Activated CD4-positive, alpha-beta T cell treated with anti-CD3 and anti-CD28 coated beads, Interleukin-10, Interleukin-2, amounts not matched to agents 100 ng/mL and 50 ng/mL, durations not matched to agents 16 hours and 8 hours (primary cell): ENCODE measurements at places on chromosomes 7 and 10.

GRCh38 chr7:112500619-112501018 lies 19.8 kb downstream of the LSMEM1 start:
- DNase-seq: no peak

GRCh38 chr10:128804411-128804810 lies 662.6 kb upstream of the MGMT start:
- no peak for DNase-seq

DNA sequence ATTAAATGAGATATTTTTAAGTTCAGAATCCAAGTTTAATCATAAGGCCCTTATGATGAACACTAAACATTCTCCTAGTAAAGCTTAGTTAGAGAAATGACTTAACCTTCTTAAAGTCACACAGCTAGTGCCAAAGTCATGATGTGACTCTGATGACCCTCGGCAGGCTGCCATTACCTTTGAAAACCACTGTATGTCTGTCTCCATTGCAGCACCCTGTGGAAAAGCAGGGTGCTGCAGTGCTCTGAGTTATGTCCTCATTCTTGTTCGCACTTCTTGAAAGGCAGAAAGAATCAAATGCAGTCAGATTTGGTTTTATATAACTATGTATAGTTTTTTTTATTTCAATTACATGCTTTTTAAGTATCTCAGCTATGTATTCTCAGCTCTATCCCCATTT lies 105.0 kb downstream of the PHTF2 start:
- peak; percentile 12 for DNase-seq

GRCh38 chr7:95209276-95209675 lies 115.1 kb downstream of the PON1 start:
- no peak for DNase-seq

- no peak for DNase-seq
Measured at GRCh38 chr10:86756511-86757112, at the start of gene BMPR1A. Gene BMPR1A (plus strand): TSS chr10:86756619. CDS start chr10:86876019, 119,400 bp downstream.

DNA sequence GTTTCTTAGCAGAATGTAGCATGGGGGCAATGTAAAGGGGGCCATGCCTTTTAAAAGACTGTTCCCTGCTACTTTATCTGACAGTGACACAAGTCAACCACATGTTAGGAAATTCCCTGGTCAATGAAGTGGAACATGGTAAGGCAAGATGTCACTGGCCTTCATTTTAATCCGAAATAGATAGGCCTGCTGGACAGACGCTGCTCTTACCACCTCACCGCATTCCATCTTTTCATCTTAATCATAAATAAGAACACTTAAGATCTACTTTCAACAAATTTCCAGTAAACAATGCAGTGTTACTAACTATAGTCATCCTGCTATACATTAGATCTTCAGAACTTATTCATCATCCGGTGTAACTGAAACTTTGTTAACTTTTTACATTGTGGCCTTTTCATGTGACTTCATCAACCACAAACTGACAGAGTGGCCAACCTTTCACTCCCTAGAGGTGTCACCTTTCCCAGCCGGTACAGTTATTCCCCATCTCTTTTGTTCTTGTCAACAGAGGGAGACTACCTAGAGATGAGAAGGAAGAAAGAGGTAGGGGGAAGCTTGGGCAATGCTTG lies 15.6 kb downstream of the ASB4 start:
- peak; percentile 89 for DNase-seq

DNA sequence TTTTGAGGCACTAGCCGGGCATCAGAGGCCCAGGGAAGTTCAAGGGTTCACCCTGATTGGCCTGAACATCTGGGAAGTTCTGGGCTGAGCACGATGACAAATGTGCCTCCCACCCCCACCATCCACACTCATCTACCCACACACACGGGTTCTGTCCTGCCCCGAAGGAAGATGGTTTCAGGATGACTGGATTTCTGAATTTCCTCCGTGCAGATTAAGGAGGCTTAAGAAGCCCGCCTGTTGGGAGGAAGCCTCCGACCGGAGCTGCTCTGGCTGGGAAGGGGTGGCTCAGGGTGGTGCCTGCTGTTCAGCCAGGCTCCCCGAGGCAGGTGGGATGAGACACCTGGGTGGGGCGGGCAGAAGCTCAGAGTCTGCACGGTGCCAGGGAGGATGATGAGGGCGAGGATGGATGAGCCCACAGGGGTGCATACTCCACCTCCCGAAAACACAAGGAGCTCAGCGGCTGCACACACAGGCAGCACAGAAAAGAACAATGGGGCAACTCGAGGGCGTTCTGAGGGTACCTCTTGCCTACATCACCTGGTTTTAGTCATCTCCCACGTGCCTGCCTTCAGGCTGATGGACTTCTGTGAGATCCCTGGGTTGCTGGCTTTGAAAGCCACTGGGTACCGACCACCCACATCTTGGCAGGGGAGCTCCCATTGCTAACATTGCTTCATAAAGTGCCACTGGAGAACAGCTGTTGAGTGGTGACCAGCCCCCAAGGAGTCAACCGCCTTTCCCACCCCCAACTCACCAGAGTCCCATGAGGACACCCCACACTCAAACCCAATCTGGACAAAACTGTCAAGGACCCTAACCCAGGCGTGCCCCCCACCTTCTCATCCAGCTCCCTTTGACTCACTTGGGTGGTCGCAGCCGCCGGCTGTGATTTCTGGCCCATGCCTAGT lies 41.2 kb downstream of the CALML3 start:
- DNase-seq: peak; percentile 13

DNA sequence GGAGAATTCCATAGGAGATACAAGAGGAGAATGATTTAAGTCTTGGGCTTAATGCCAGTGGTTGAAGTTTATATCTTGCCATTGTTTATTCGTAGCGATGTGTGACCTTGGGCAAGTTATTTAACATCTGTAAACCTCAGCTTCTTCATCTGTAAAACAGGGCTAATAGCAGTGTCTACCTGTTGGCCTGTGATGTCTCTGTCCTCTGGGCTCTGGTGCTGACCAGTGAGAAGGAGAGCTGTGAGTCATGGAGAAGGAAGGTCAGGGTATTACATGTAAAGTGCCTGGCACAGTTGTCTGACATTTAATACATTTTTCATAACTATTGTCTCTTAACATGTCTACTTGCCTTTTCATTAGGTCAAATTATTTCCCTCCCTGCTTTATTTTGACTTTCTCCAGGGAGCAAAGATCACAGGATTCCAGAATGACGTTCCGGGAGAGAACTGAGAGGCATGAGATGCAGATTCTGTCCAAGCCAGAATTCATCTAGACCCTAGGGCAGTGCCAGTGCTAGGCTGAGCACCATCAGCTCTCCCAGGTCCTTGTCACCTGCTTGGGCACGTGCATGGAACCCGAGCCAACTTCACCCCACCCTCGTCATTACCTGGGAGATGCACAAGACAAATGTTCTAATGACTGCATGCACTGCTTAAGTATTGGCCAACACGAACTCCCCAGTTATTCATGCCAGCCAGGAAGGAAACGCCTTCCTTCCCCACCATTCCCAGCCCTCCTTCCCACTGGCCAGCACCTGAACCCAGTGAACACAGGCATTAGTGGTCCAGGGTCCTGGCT lies 187.9 kb downstream of the DPY19L1 start:
- DNase-seq: no peak

DNA sequence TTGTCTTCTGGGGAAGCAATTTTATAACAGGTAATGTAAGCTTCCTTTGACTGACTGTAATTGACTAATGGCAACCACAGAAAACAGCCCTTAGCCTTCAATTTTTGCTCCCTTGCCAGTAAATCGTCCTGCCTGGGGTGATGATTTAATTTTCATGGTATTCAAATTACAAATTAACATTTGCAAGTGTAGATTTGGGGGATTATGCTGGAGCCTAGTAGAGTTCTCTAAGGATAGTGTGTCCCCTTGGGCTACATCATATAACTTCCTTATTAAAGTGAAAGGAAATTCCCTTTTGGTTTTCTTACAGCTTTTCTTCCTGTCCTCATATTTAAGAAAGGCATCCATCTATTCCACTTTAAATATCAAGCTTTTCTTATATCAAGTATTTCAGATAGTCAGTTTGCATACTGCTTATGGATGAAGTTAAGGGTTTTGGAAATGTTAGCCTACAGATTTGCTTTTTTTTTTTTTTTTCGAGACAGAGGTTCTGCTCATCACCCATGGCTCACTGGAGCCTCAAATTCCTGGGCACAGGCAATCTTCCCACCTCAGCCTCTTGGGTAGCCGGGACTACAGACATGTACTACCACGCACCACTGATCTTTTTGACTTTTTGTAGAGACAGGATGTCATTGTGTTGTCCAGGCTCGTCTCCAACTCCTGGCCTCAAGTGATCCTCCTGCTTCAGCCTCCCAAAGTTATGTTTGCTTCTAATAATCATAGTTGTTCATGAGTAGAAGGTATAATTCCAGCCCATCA lies 35.9 kb upstream of the HDAC9 start:
- no peak for DNase-seq

DNA sequence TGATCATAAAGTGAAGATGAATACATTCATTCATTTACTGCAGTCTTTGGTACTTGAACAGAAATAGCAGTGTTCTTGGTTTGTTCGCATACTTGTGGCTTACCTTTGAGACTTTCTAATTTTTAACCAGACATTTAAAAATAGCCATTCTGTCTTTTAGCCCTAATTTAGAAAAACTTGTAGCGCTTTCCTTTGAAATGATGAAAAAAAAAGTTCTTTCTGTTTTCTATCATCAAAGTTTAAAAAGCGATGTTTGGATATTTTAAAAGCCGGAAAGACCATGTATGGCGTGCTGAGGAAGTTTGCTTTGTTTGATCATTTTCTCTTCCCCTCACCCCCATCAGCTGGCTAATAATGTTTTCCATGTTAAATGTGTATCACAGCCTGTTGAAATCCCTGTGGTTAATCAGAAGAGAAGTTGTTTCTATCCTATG lies 116.3 kb downstream of the CUX1 start:
- no peak for DNase-seq

GRCh38 chr7:26291699-26292538 lies at the start of gene SNX10:
Gene SNX10 (plus strand): TSS chr7:26291862. CDS start chr7:26346443, 54,581 bp downstream.
- peak; percentile 87 for DNase-seq

DNA sequence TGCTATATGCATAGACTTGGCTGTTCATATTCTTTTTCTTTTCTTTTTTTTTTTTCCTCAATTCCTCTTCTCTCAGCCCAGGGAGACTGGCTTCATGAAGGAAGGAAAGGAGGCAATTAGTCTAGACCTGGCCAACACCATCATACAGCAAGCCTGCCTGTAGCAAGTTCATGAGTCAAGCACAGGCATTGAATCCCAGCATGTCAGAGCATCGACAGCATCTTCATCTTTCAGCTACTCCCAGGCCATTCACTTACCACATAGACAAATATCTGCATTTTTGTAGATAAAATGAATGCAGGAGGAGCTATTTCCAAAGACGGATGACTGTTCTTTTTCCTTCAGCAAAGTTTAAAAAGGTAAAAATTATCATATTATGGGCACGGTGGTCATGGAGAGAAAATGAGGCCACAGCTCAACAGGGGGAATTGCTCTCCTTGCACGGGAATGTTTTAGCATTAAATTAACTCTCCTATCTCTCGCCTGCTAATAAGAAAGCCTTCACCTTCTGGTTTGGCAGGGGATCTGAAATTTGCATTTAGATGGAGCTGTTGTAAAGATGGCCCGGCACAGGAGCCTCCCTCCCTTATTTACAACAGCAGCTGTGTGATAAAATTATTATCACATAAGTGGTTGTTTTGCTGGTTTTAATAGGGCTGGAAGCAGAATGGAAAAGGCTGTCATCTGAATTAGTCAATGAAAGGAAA lies 626.5 kb upstream of the AUTS2 start:
- DNase-seq: no peak

- DNase-seq: no peak
Measured at GRCh38 chr10:71009126-71009525, 120.8 kb upstream of the PCBD1 start.
